NCI-H2171 (cell line): ENCODE measurements at places on chromosomes 2 and 18.

GRCh38 chr2:188024811-188025210, 266.9 kb upstream of the GULP1 start:
- DNase-seq: no peak

GRCh38 chr2:237682151-237682550, 54.8 kb downstream of the LRRFIP1 start:
- DNase-seq: no peak

DNA sequence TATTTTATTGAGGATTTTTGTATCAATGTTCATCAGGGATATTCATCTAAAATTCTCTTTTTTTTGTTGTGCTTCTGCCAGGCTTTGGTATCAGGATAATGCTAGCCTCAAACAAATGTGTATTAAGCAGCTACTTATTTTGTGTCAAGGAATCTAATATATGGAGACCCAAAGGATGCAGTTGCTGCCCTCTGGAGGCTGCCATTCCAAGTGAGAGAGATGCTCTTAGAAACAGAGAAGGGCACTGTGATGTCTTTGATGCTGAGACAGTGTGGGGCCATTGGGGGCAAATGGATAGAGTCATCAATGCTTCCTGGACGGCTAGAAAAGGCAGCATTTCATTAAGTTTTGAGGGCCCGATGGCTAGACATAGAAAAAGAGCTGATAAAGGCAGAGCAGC, 292.6 kb downstream of the SETBP1 start:
- peak; percentile 3 for DNase-seq

DNA sequence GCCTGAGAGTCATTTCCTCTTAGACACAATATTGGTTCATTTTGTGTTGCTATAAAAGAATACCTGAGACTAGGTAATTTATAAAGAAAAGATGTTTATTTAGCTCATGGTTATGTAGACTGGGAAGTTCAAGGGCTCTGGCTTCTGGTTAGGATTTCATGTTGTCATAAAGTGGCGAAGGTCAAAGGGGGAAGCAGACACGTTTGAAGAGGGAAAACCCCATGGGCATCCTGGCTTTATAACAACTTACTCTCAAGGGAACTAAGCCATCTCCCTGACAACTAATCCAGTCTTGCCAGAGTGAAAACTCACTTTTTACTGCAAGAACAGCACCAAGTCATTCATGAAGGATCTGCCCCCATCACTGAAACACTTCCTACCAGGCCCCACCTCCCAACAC, 89.7 kb upstream of the RNF152 start:
- no peak for DNase-seq

DNA sequence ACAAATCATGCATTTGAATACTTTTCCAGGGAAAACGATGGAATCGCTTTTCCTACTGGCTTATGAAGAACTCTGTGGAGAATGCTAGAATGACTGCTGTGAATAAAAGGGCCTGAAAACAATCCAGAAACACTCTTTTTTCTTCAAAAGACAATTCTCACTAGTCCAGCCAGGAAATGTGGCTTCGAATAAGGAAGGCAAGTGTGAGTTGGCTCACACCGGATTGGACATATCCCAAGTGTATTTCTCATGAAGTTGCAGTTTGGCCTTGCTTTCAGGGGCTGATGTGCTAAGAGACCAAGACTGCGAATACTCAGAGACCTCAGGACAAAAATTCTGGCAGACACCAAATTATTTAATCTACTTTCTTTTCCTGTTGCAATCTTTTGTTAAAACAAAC, 54.1 kb downstream of the FIGN start:
- DNase-seq: no peak

DNA sequence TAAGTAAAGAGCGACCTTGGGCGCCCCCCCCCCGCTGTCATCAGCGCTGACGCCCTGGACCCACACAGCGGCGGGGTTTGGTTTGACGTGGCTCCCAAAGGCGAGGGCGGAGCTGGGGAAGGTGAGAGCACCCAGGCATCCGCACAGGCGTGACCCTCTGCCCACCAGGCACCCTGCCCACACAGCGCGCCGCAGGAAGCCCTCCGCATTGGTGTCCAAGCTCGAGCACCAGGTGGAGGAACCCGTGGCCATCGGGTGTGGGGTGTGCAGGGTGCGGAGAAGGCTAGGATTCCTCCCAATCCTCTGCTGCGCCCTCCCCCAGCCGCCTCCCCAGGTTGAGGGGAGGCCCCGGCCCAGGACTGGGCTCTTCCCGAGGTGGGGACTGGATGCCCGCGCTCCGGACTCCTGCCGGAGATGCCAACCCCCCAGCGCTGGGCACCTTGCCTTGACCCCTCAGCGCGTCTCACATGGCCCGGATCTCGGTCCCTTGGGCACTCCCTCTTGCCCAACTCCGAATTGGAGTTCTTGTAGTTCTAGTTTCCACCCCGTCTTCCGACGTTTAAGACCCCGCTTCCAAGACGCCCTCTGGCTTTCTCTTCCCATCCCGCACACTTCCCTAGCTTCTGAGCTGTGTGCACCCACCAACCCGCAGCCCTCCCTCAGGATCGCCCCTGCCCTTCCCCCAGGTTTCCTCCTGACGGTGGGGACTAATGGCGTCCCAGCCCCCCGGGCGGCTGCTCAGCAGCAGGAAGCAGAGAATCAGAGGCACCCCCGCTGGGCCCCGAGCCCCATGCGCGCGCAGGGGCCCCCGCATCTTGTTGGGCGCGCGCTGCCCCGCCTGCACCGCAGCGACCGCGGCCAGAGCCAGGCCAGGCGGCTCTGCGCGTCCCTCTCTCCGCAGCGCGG, 25.9 kb upstream of the RESP18 start:
- no peak for DNase-seq

DNA sequence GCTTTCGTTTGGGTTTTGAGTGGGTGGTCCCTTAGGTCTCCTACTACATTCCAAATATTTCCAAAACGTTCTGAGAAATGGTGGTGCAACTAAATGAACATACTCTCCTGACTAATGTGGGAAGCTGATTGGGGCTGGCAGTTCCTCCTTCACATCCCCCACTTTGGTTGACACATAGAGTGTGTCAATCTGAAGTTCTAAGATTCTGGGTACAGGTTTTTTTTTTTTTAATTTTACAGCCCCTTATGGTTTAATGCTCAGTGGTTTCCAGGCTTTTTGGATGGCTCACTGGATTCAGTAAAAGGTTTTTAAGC, 58.4 kb upstream of the ITGB6 start:
- DNase-seq: no peak

DNA sequence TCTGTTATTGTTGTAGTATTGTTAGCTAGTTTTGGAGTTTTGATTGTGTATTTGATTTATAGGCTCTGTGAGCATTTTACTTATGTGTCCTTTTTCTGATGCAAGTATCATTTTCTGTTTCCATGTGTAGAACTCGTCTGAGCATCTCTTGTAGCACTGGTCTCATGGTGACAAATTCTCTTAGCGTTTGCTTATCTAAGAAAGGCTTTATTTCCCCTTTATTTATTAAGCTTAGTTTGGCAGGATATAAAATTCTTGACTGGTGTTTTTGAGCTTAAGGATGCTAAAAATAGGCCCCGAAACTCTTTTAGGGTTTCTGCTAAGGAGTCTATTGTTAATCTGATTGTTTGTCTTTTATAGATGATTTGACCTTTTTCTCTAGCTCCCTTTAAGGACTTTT, 57.6 kb upstream of the THUMPD2 start:
- DNase-seq: no peak

- no peak for DNase-seq
Measured at GRCh38 chr2:119197529-119198239, 25.9 kb upstream of the STEAP3 start.

GRCh38 chr2:70014959-70015358, 53.5 kb upstream of the ASPRV1 start:
- no peak for DNase-seq

GRCh38 chr2:209876211-209876610, 104.6 kb downstream of the UNC80 start:
- DNase-seq: no peak

DNA sequence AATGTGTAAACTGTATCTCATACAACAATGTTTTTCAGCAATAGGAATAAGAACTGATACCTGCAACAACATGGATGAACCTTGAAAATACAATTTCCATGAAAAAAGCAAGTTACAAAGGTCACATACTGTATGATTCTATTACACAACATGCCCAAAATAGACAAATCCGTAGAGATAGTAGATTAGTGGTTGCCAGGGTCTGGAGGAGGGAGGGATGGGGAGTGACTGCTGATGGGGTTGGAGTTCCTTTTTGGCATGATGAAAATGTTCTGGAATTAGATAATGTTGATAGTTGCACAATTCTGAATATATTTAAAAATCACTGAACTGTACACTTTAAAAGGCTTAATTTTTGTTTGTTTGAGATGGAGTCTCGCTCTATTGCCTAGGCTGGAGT, 33.8 kb downstream of the UBXN4 start:
- DNase-seq: no peak

GRCh38 chr2:44937688-44938240, 3.7 kb upstream of the SIX3 start:
- DNase-seq: peak; percentile 49

- no peak for DNase-seq
Measured at GRCh38 chr2:175843625-175844024, 158.4 kb downstream of the LNPK start.

DNA sequence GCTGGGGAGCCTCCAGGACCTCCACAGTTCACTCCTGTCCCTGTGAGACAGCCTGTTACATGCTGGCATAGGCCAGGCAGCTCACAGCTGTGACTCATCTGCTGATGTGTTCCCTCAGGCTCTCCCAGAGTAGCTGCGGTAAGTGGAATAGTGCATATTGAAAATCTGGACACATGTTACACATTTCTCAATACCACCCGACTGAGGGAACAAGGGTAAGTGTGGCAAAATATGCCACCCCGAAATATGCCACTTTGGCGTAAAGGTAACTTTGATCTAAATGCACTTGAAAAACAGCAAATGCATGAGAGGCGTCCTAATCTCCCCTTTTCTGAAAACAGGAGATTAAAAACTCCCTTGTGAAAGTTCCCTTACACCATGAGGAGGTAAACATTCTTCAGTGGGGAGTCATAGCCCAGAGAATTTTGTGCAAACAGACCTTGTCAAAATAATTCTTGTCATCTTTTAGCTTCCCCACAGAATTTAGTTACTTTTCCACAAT, 557.9 kb downstream of the CCDC85A start:
- no peak for DNase-seq

DNA sequence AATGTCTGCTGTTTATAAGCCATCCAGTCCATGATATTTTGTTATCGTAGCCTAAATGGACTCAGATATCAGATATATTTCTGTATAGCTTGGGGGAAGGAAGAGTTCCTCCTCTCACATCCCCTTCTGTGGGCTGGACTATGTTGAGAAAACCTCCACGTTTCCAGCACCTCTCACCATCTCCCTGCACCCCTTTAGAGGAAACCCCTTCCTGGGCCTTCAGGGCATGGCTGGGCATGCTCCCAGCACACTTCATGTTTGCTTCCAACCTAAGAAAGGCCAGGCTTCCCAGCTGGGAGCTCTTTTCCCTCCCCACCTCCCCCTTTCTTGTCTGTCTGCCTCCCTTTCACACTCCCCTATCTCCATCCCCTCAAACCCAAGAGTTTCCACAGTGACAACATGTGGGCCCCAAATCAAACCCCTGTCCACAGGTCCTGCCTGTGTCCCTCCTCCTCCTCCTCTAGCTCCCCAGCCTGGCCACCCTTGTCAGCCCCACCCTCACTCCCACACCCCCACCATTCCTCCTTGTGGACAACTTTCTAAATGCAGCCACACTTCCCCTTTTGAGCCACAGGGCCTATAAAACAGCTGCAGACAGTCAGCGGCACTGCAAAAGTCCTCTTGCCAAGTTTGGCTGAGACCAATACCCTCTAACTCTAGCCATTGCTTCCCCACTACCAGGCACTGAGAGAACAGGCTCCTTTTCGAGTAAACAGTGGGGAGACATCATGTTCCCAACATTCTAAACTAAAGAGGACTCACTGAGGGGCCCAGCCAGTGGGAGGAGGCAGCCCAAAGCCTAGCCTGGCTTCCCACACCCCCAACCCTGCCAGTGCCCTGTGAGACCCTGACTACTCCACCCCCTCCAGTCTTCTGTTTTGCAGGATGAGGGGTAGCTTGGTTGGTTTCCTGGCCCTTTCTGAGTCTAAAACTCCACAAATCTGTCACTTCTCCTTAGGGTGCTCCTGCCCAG, 120.5 kb downstream of the ZFP36L2 start:
- DNase-seq: no peak
